CD4-positive, alpha-beta T cell treated with Interleukin-2 at 100 ng/mL for 4 hours (primary cell): ENCODE measurements at places on chromosomes 16 and 17.

GRCh38 chr17:80917716-80918560, 73.7 kb upstream of the CHMP6 start:
- DNase-seq = no peak

DNA sequence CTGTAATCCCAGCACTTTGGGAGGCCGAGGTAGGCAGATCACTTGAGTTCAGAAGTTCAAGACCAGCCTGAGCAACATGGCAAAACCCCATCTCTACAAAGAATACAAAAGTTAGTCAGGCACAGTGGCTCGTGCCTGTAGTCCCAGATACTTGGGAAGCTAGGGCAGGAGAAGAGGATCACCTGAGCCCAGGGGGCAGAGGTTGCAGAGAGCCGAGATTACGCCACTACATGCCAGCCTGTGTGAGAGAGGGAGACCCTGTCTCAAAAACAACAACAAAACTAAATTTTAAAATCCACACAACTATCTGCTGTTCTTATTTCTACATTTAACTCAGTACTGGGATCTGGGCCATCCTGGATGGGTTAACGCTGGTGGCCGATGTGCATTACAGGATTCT, 41.2 kb upstream of the ARL6IP1 start:
- DNase-seq = no peak

DNA sequence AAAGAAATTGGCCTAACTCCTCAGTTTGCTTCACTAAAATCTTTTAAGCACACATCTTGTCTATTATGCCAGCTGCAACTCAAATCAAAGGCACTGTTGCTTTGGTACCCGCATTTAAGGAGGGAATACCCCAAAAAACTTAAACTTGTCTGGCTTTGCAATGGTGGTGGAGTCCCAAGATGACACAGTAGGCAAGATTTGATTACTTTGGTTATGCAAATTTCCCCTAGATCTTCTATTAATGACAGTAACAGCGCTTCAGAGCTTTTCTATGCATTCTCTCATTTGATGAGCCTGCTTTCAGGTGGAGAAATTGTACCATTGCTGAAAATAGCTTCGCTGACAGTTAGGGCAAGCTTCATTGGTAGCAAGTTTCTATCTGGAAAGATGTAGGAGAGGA, 27.2 kb downstream of the WWOX start:
- DNase-seq = no peak

DNA sequence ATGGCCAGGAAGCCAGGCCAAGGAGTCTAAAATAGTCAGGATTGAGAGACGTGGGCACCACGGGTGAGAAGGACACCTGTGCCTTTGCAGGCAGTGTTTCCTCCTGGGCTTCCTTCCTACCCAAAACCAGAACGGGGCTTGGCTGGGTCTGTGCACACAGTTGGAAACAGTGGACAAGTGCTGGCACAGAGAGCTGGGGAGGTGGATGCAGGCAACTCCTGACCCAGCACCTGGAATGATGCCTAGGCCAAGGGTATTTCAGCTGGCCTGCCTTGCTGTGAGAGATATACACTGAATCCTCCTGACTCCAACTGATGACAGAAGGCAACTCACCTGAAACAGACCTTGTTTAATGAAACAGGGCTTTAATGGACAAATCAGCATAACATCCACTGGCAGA, 186.2 kb downstream of the SLC39A11 start:
- DNase-seq = no peak

- no peak for DNase-seq
These were observed 517.3 kb upstream of the ZFHX3 start for GRCh38 chr16:73565263-73565662.

DNA sequence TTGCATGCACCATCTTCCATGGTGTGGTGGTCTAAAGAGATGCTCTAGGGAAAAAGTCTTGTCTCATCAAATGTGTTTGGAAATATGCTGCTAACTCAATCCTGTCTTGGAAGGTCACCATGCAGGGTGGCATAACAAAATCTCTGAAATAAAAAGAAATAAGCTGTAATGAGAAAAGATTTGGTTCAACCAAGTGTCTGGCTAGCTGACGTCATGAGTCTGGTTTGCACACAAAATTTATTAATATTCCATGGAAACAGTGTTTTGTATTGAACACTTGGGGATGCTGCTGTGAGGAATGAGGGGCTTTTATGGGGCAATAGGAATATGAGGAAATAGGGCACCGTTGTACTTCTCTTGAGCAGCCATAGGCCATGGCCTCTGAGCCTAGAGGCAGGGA, 575.7 kb upstream of the CDH5 start:
- DNase-seq = no peak

DNA sequence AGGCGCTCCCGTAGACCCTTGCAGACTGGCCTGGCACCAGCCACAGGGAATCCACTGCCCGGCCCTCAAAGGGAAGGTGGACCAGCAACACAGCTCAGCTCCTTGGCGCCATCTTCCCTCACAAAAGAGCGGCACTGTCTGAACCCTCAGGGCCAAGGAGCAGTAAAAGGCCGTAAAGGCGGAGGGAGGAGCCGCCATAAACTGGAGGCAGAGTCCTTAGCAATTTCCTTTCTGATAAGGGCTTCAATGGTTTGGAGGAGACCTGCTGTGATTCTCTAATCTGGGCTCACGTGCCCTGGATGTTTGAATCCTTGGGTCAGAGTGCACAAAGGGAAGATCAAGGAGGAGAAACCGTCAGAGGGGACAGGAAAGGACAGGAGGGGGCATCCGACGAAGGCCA, 15.5 kb upstream of the AXIN2 start:
- no peak for DNase-seq

DNA sequence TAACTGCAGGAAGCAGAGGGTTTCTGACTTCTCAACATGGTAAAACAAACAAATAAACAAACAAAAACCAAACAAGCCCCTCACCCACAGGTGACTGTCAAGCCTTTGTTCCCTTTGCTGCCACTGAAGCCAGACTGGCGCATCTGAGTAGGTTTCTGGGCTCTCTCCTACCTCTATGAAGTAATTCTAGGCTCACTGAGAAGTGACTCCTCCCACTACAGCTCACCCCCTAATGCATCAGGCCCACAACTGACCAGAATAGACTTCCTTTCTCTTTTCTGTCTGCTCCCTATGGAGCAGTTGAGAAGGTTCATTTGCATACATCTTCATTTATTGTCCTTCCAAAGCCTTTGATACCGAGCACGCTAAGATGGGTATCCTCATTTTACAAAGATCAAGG, 77.0 kb upstream of the CCL2 start:
- no peak for DNase-seq

DNA sequence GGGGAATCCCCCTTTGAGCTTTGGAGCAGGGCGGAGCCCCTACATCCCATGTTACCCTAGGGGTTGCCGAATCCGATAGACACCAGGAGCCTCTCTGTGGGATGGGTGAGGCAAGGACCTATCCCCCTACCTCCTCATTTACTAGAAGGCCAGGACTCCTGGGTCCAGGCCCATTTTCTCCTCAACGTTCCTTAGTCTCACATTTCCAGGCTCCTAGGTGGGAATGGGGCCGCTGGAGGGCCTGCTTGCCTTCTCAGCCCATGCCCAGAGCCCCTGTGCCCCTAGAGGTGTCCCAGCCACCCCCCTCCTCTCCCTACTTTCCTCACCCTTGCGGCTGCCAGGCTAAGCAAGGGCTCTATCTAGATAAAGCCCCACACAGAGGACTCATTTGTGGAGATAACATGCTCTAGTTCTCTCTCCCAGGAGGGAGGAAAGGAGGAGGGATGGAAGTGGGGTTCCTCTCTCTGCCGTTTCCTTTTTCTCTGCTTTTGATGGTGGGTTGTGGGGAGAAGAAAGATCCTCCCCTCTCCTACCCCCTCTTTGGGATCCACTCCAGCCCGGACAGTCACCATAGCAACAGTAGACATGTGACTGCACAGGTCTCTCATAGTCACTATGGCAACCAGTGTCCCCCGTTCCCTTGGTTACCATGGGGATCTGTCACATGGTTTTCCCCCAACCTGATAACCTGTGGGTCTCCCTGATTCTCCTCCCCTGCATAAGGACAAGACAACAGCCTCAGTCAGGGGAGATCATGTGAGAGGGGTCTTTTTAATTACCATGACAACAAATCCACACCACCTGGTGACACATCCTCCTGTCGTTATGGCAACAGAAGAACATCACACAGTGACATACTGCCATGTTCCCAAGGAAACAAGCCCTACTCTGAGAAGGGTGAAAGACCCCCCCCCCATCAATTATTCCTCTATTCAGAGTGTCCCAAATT, 5.2 kb downstream of the CACNA1G start:
- peak; percentile 56 for DNase-seq

DNA sequence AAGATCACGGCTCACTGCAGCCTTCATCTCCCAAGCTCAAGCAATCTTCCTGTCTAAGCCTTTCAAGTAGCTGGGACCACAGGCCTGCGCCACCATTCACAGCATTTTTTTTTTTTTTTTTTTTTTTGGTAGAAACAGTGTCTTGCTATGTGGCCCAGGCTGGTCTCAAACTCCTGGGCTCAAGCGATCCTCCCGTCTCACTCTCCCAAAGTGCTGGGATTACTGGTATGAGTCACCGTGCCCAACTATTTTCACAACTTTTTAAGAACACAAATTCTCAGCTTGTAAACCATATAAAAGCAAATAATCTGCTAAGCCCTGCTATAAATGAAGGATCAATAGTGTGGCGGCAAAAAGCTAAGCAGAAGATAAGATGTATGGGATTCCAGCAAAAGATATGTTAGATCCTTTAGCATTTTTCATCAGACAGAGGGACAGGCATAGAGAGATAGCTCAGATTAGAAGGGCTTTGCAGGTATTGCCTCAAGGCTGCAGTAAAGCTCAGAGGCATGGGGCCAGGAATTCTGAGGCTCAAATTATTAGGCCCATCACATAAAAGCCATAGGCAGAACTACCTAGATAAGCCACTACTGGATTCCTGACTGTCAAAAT, 55.1 kb downstream of the EMP2 start:
- DNase-seq = no peak

GRCh38 chr16:86628614-86629013, 50.3 kb downstream of the FOXL1 start:
- DNase-seq = no peak

DNA sequence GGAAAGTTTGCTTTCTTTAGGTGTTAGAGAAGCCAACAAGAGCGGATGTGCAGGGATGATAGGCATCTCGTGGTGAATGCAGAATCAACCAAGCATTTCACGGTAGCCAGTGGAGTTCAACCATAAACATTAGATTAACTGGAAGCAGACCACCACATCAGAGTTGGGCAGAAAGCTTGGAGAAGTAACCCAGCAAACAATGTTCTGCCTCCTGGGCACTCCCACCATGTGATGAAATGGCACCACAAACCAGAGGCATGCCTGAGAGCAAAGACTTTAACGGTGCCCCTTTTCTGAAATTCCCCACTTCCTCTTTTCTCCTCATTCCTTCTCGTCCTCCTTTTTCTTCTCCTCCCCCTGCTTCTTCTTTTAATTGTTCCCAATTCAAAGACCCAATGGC, 193.5 kb upstream of the ANKFN1 start:
- DNase-seq = no peak

- no peak for DNase-seq
These were observed 25.3 kb upstream of the KSR1 start for GRCh38 chr17:27430882-27431491.

- no peak for DNase-seq
These were observed 44.9 kb upstream of the POLR3E start for GRCh38 chr16:22252317-22252716.

DNA sequence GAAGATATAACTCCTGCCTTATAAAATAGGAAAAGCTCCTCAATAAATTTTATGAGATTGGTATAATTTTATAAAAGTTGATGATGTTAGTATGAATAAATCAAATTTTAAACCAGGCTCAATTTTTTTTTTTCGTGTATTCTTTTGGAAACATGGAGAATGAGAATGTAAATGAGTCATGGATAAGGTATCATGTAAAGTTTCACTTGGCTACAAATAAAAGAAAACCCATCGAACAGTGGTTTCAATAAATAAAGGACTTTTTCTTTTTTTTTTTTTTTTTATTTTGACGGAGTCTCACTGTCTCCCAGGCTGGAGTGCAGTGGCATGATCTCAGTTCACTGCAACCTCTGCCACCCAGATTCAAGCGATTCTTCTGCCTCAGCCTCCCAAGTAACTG, 67.3 kb downstream of the PHKB start:
- no peak for DNase-seq

- DNase-seq = peak; percentile 1
These were observed 162.0 kb downstream of the NTN1 start for GRCh38 chr17:9183306-9183705.

DNA sequence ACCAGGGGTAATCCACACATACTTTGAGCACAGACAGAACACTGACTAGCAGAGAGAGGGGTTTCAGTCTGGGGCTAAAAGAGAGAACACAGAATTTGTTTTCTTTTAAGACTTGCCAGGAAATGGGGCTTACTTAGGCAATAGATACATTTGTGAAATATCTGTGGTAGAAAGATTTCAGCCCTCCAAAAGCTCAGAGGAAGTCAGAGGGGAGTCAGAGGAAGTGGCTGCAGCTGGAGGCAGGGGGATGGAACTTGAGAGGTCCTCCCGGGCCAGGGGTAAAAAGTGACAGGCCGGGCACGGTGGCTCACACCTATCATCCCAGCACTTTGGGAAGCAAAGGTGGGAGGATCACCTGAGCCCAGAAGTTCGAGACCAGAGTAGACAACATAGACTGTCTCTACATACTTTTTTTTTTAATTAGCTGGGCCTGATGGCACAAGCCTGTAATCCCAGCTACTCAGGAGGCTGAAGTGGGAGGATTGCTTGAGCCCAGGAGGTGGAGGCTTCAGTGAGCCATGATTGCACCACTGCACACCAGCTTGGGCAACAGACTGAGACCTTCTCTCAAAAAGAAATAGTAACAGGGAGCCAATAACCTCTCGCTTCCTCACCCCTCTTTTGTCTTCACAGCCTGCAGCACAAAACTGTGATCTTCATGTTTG, 49.9 kb downstream of the NLRC5 start:
- peak; percentile 40 for DNase-seq

- no peak for DNase-seq
These were observed 16.5 kb downstream of the GPT2 start for GRCh38 chr16:46900455-46901235.

DNA sequence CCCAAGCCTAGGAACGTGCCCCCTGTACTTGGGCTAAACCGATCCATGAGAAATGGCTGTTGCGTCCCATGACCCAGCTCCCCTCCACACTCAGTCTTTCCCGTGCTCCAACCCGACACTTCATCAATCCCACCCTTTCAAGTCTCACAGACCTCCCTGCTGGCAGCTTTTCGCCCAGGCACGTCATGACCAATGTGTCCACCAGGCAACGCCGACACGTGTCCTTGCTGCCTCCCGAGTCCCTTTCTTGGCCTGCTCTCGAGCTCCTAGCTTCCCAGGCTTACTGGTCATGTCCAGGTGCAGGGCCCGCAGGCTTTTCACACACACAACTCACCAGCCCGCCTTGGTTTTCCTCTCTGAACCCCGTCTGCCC, 12.2 kb downstream of the MNT start:
- no peak for DNase-seq

- no peak for DNase-seq
These were observed 115.6 kb upstream of the CDH5 start for GRCh38 chr16:66250686-66251431.

DNA sequence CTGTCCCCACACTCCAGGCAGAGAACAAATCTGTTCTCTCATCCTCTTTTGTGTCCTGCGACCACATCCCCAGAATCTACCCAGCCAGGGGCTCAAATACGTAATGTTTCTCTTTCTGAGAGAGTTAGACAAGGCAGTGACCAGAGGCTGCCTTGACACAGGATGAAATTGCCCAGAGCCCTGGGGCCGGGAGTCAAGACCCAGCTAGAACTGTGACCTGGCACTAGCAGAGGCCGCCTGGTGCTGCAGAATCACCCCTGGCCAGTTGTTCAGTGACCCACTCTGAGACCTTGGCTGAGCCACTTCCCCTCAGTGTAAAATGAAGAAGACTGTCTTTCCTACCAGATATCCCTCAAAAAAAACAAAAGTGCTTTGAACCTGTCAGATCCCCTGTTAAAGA, 72.5 kb downstream of the USP22 start:
- DNase-seq = no peak

GRCh38 chr17:35584061-35584460, 3.1 kb upstream of the AP2B1 start:
- DNase-seq = no peak
